ENCODE measurements at places on chromosomes 1 and 21. TPM values are rescaled to one million over a fixed set of nuclear protein-coding genes. Genes with fewer than 3 reads are reported as not detected.

- DNase-seq = no peak
Observed at GRCh38 chr1:53992085-53992874, 25.7 kb downstream of the LDLRAD1 start.

- DNase-seq = no peak
Observed at GRCh38 chr21:45827302-45827692, 154.3 kb upstream of the COL6A1 start.

- no peak for DNase-seq
Observed at GRCh38 chr1:167223144-167224103, 2.7 kb downstream of the POU2F1 start.

GRCh38 chr1:73604211-73604610 is 593.8 kb downstream of the LRRIQ3 start:
- DNase-seq = no peak

- peak; percentile 89 for DNase-seq
Observed at GRCh38 chr1:235883261-235883927, 16.7 kb upstream of the LYST start.

GRCh38 chr1:31487143-31487542 is 74.1 kb downstream of the SERINC2 start:
- DNase-seq = no peak

- no peak for DNase-seq
Observed at GRCh38 chr1:19512545-19512944, 27.2 kb upstream of the CAPZB start.

GRCh38 chr1:187878883-187879282 is 1050.1 kb downstream of the PLA2G4A start:
- no peak for DNase-seq

DNA sequence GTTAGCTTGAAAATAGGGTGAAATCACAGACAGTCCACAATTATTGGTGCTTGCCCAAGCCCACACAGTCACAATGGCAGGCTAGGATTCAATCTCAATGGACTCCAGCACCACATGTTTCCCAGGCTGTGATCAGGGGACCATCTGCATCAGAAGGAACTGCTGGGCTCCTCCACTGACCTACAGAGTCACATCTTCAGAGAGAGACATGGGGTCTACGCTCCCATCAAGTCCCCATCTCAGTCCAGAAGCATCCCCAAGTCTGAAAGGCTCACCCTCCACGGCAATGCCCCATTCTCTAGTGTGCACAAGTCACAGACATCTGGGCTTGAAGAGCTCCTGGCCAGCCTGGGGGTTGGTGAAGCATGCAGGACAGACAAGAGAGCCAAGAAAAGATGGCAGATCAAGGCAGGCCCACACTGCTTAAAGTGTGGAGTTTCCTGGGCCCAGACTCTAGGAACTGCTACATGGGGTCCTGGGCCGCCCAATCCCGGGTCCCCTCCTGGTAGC is 262.5 kb downstream of the NPHP4 start:
- no peak for DNase-seq

GRCh38 chr1:152745289-152745704 is 12.5 kb upstream of the KPRP start:
- no peak for DNase-seq

- no peak for DNase-seq
Observed at GRCh38 chr21:14888202-14888601, 176.6 kb downstream of the NRIP1 start.

DNA sequence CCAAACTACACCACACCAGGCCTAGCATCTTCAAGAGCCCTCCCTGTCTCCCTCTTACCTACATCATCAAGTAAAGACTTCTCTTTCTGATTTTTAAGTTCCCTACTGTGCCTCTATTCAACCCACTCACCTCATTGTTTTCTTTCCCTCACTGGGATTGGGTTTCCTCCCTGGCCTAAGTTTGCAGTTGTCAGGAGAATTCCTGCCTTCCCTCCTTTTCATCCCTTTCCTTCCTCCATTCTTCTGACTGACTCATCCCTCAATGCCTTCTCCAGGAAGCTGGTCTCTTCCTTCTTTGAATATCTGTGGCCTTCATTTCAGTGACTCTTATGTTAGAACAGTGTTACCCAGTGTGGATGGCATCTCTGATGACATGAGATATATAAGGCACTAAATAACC is 139.9 kb upstream of the KIAA0040 start:
- DNase-seq = no peak

DNA sequence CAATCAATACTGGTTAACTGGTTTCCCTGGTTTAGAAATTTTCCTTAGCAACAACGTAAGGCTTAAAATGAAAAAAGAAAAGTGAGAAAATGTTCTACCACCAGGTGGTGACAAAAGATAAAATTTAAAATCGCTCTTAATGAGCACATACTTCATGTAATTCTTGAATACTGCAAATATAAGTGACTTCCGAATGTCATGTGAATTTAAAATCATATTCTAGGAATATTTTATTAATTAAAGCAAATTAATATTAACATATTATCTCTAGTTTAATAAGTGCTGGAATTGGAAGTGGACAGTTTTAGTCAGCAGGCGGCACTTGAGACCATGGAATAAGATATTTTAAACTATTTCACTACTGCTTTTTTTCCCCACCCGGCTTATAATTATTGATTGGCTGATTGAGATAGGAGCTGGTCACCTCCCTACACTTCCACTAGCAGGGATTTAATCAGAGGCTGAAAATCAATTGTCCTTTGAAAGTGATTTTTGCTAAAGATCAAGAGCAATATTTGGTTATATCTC is 5.0 kb upstream of the ADAMTS1 start:
- DNase-seq = no peak

DNA sequence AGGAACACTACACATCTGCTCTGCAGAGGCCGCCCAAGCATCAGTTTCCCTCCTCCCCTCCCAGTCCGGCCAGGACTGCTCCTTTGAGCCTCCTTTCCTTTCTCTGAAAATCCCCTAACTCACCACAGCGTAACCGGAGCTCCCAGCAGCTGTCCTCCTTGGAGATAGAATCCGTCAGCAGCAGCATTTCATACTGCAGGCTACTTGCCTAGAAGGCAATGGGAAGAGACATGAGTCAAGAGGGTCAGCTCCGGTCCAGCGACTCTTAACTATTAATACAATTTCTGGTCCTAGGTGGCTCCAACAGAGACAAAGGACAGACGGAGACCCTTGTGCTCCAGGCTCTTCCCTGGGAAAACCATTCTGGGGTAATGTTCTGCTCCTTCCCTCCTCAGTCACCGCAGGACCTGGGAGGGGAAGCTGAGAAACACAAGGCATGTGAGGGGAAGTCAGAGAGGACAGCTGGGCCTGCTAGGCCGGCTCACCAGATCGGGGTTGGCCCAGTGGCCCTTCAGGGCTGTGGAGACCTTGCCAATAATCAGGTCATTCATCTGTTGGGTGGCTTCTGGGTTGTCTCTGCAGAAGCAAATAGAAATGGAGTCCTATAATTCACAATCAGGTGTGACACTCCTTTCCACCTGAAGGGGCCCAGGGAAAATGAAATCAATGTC is 99.7 kb downstream of the UBR4 start:
- DNase-seq = no peak

- DNase-seq = no peak
Observed at GRCh38 chr1:158107916-158108315, 72.8 kb upstream of the CD1D start.

- DNase-seq = peak; percentile 54
Observed at GRCh38 chr1:58358346-58358745, 188.2 kb downstream of the OMA1 start.

C1orf87 gene
- total RNA-seq = not detected

MINDY1 gene
- 17.6 TPM for total RNA-seq

LINGO4 gene
- total RNA-seq = not detected

OR2L5 gene
- not detected for total RNA-seq

VSIG8 gene
- total RNA-seq = not detected

All from PC-9 (cell line).